ENCODE measurements at places on chromosomes 5 and 9. TPM values are rescaled to one million over a fixed set of nuclear protein-coding genes. Genes with fewer than 3 reads are reported as not detected.

Gene ADAMTSL1
- 3.7 TPM for polyA plus RNA-seq

Gene FPGS
- polyA plus RNA-seq = 51.3 TPM

Gene CD72
- 1.2 TPM for polyA plus RNA-seq

Gene RANBP17
- polyA plus RNA-seq = 1.2 TPM

Gene PRR16
- 2.4 TPM for polyA plus RNA-seq

All from sigmoid colon (tissue), 7 donors.